ENCODE measurements at places on chromosomes 1 and 21.

GRCh38 chr1:151047591-151047924 lies at the start of gene C1orf56:
Gene C1orf56 (plus strand): TSS chr1:151047751. CDS start chr1:151047848, 97 bp downstream.
- peak; percentile 75 for DNase-seq
- no peaks in the 10 kb centered on the region for H3K27me3 ChIP-seq
- H3K4me3 ChIP-seq = peak within 1 kb of the TSS; percentile 75
- no peaks in the 10 kb centered on the region for H3K4me1 ChIP-seq
- no peaks in the 10 kb centered on the region for H3K36me3 ChIP-seq
- H3K27ac ChIP-seq = peak within 1 kb of the TSS; percentile 64

DNA sequence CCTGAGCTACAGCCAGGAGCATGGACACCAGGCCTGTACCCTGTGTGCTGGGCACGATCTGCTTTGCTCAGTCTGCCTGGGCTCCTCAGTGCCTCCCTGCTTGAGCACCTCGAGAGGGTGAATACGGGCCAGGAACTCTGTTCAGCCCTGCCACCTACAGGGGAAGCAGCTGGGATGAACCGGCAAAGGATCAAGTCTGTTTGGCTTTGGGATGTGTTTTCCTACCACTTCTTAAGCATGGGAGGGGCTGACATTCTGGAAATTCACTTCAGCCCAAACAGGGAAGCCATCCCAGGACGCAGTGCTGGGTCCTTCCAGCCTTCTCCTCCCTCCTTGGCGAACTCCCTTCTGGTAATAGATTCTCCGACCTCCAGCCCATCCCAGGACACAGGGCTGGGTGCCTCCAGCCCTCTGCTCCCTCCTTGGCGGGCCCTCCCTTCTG lies 55.8 kb upstream of the SELENON start:
- H3K27me3 ChIP-seq = no peaks in the 10 kb centered on the region
- peak overlapping the region; percentile 93 for H3K27ac ChIP-seq
- no peaks in the 10 kb centered on the region for H3K36me3 ChIP-seq
- no peaks in the 10 kb centered on the region for H3K4me1 ChIP-seq
- no peak overlapping the region for H3K4me3 ChIP-seq
- DNase-seq = peak; percentile 45

DNA sequence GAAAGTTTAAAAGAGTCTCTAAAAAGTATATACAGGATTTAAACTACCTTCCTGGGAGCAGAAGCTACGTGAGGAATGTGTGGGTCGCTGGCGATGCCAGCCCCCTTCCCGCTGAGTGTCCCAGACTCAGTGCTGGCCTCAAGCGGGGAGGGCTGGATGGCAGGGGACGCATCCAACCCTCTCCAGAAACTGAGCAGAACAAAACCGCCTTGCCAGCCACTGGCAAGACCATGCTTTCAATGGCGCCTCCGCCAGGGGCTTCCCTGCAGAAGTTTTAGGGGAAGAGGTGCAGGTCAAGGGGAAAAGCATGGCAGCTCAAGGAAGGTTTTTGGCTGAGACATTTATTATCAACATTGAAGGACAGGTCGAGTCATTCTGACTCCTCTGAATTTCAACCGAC lies 26.1 kb downstream of the NADK start:
- H3K27me3 ChIP-seq = no peaks in the 10 kb centered on the region
- no peak for DNase-seq
- no peak overlapping the region for H3K4me3 ChIP-seq
- peaks cover 13% of the 10 kb centered on the region for H3K36me3 ChIP-seq
- H3K4me1 ChIP-seq = no peaks in the 10 kb centered on the region

DNA sequence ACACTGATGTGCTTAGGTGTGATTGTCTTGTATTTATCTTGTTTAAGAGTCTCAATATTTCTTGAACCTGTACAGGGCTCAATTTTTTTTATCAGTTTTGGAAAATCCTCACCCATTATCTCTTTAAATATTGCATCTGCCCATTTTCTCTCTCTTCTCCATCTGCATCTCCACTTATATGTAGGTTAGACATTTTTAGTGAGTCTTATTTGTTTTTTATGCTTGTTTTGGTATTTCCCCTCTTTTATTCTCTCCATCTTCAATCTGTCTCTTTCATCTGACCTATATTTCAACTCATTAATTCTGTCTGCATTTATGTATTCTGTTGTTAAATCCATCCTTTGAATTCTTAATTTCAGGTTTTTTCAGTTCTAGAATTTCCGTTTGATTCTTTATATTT lies 32.9 kb upstream of the SHCBP1L start:
- H3K36me3 ChIP-seq = no peaks in the 10 kb centered on the region
- H3K27ac ChIP-seq = no peak overlapping the region
- no peak for DNase-seq
- H3K4me3 ChIP-seq = no peak overlapping the region
- H3K4me1 ChIP-seq = no peaks in the 10 kb centered on the region

GRCh38 chr1:92210701-92211100 lies 7.0 kb upstream of the C1orf146 start:
- no peaks in the 10 kb centered on the region for H3K27me3 ChIP-seq
- H3K36me3 ChIP-seq = no peaks in the 10 kb centered on the region
- H3K4me1 ChIP-seq = no peaks in the 10 kb centered on the region
- no peak overlapping the region for H3K27ac ChIP-seq
- no peak overlapping the region for H3K4me3 ChIP-seq
- no peak for DNase-seq

DNA sequence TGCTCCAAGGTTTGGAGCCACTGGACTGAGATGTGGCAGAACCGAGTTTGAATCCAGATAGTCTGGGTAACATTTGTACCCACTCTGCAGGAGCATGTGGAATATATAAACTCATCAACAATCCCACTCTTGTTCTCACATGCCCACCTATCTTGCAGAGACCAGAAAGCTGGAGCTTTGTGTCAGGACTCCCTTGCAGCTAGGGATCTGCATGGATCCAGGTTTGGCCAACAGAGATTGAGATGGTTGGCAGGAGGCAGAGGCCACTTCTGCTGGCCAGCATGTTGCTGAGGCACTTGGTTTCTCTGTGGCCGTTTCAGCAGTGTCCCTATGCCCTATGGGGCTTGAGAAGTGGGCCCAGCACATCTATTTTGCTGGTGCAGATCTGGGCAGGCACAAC lies 208.3 kb downstream of the KAZN start:
- H3K36me3 ChIP-seq = no peaks in the 10 kb centered on the region
- H3K4me3 ChIP-seq = no peak overlapping the region
- no peak for DNase-seq
- H3K27ac ChIP-seq = no peak overlapping the region
- H3K4me1 ChIP-seq = no peaks in the 10 kb centered on the region

DNA sequence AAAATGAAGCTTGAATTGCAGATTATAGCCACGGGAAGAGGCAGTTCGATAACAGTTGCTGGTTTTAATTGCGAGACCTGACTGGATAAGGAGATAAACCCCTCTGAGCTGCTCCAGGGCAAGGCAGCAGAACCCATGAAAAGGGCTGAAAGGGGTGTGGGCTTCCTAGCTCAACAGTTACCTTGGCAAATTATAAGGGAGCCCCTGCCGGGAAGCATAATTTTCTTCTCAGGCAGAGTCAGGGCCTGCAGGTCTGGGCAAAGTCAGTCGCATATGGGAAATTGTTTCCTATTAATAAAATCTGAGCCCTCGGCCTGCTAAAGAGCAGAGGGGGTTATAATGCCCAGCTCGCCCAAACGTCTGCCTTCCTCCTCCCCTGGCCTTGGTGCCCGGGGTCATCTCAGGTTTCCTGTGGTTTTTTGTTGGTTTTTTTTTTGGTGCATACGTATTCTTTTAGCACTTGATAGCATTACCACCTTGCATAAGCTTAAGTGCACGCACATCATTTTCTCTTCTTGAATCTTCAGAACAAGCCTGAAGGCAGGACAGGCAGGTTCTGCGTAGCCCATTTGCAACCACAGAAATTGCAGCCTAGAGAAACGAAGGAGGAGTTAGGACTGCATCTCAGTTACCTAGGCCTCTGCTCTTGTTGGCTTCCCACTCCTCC lies 33.9 kb upstream of the SELENON start:
- DNase-seq = no peak
- no peak overlapping the region for H3K4me3 ChIP-seq
- H3K4me1 ChIP-seq = peaks cover 9% of the 10 kb centered on the region

- H3K27me3 ChIP-seq = no peaks in the 10 kb centered on the region
- no peak overlapping the region for H3K4me3 ChIP-seq
- no peaks in the 10 kb centered on the region for H3K4me1 ChIP-seq
- no peak for DNase-seq
Observed at GRCh38 chr1:176195547-176195946, 11.5 kb downstream of the COP1 start.

- no peaks in the 10 kb centered on the region for H3K36me3 ChIP-seq
- no peak overlapping the region for H3K27ac ChIP-seq
- DNase-seq = no peak
- no peak overlapping the region for H3K4me3 ChIP-seq
- no peaks in the 10 kb centered on the region for H3K27me3 ChIP-seq
- no peaks in the 10 kb centered on the region for H3K4me1 ChIP-seq
Observed at GRCh38 chr1:48718116-48718630, 58.5 kb downstream of the BEND5 start.

- no peak for DNase-seq
- no peaks in the 10 kb centered on the region for H3K27me3 ChIP-seq
- H3K4me1 ChIP-seq = peaks cover 57% of the 10 kb centered on the region
- peaks cover 30% of the 10 kb centered on the region for H3K36me3 ChIP-seq
Observed at GRCh38 chr1:63634471-63634870, 41.3 kb downstream of the PGM1 start.

- peak; percentile 73 for DNase-seq
- H3K27me3 ChIP-seq = no peaks in the 10 kb centered on the region
- no peak overlapping the region for H3K27ac ChIP-seq
- H3K36me3 ChIP-seq = no peaks in the 10 kb centered on the region
Observed at GRCh38 chr1:239909898-239910297, 181.8 kb upstream of the FMN2 start.

DNA sequence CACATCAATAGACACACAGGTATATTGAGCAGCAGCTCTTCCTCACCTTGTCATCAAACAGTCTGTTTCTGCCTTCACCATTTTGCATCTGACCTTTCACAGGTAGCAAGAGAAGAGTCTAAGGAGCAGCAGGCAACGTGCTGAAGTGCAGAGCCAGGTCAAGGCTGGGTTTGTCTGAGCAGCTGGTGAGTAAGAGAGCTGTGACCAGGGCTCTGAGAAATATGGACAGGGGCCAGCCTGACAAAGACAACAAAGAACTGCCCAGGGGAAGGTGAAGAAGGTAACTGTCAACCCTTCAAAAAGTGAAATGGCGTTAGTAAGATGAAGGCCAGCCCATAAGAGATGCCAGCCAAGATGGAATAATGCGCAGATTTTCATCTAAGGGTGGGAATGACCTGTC lies 58.9 kb upstream of the LRRC8D start:
- H3K4me1 ChIP-seq = no peaks in the 10 kb centered on the region
- no peak for DNase-seq
- H3K4me3 ChIP-seq = no peak overlapping the region
- H3K27ac ChIP-seq = no peak overlapping the region
- no peaks in the 10 kb centered on the region for H3K27me3 ChIP-seq

- H3K36me3 ChIP-seq = no peaks in the 10 kb centered on the region
- no peak overlapping the region for H3K27ac ChIP-seq
- peaks cover 15% of the 10 kb centered on the region for H3K4me1 ChIP-seq
- no peaks in the 10 kb centered on the region for H3K27me3 ChIP-seq
- no peak for DNase-seq
Observed at GRCh38 chr1:52057876-52058415, 1.9 kb downstream of the BTF3L4 start.

- no peak overlapping the region for H3K27ac ChIP-seq
- no peaks in the 10 kb centered on the region for H3K27me3 ChIP-seq
- H3K4me1 ChIP-seq = peaks cover 11% of the 10 kb centered on the region
- H3K4me3 ChIP-seq = no peak overlapping the region
- no peak for DNase-seq
- no peaks in the 10 kb centered on the region for H3K36me3 ChIP-seq
Observed at GRCh38 chr1:31952825-31953220, 14.7 kb upstream of the PTP4A2 start.

DNA sequence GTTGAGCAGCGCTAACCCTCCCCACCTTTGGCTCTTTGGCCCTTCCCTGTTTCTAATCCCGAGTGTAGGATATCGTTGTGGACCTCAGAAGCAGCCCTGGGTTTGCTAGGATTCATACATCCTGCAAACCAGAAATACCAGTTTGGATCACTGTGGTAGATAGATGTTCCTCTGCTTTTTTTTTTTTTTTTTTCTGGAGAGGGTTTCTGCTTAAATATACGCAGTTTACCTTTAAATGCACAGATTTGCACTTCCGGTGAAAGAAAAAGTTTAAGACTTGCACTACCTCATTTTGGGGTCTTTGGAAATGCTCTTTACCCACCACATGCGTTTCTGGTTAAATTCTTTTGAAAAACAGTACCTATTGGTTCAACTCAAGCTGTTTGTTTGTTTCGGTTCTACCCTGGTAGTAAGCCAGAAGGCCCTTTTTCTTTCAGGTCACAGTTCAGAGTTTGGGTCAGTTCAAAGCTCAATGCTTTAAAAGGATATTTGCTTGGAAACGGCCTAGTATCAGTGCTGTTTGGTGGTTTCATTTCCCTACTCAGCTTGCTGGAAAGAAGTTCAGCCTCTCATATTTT lies 908 bp downstream of the DDI2 start:
- H3K4me3 ChIP-seq = peak overlapping the region; percentile 99
- peaks cover 38% of the 10 kb centered on the region for H3K4me1 ChIP-seq
- no peaks in the 10 kb centered on the region for H3K27me3 ChIP-seq

GRCh38 chr1:10703702-10704101 lies 92.7 kb downstream of the CASZ1 start:
- H3K4me1 ChIP-seq = peaks cover 3% of the 10 kb centered on the region
- H3K27ac ChIP-seq = no peak overlapping the region
- no peak overlapping the region for H3K4me3 ChIP-seq
- no peak for DNase-seq
- H3K27me3 ChIP-seq = no peaks in the 10 kb centered on the region

DNA sequence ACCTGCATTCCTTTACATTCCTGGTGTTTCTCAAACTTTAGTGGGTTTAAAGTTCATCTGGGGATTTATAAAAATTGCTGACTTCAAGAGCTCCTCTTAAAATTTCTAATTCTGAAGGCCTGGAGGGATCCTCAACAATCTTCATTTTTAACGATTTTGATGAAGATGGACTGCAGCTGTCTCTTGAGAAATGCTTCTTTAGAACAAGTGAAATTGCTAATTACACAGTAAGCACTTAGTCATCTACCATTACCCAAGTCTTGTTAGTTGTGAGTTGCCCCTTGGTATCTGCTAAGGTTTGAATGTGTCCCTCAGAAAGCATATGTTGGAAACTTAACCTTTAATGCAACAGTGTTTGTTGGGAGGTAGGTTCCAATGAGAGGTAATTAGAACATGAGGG lies 163.7 kb downstream of the LTN1 start:
- no peak overlapping the region for H3K4me3 ChIP-seq
- no peak overlapping the region for H3K27ac ChIP-seq
- no peaks in the 10 kb centered on the region for H3K4me1 ChIP-seq
- H3K36me3 ChIP-seq = no peaks in the 10 kb centered on the region
- DNase-seq = no peak

- no peaks in the 10 kb centered on the region for H3K27me3 ChIP-seq
- DNase-seq = no peak
- H3K27ac ChIP-seq = no peak overlapping the region
- H3K4me3 ChIP-seq = no peak overlapping the region
- no peaks in the 10 kb centered on the region for H3K36me3 ChIP-seq
Observed at GRCh38 chr1:67469431-67469830, 39.2 kb upstream of the SERBP1 start.

Measured in right lobe of liver (tissue), 6 donors.